Left lung (tissue), 14 donors: ENCODE measurements at places on chromosomes 13 and 19. TPM values are rescaled to one million over a fixed set of nuclear protein-coding genes. Genes with fewer than 3 reads are reported as not detected.

DNA sequence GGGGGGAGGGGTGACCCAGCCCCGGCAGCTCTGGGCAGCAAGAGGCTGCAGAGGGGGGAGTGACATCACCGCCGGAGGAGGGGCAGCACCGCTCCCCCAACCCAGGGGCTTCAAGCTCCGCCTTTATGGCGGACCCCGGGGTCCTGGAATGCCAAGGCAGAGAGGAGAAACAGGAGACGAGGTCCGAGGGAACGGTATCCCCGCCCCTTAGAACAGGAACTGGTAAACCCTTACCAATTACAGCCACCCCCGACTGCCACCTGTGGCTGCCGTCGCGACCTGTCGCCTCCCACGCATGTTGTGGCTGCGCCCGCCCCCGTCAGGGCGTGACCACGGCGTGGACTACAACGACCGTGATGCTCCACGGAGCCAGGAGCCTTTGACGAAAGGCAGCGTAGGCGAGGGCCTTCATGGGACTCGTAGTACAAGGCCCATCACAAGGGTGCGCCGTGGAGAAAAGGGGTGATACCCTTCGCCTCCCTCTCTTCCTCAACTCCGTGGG lies 4.1 kb upstream of the KCNC3 start:
- peak; percentile 90 for DNase-seq

DNA sequence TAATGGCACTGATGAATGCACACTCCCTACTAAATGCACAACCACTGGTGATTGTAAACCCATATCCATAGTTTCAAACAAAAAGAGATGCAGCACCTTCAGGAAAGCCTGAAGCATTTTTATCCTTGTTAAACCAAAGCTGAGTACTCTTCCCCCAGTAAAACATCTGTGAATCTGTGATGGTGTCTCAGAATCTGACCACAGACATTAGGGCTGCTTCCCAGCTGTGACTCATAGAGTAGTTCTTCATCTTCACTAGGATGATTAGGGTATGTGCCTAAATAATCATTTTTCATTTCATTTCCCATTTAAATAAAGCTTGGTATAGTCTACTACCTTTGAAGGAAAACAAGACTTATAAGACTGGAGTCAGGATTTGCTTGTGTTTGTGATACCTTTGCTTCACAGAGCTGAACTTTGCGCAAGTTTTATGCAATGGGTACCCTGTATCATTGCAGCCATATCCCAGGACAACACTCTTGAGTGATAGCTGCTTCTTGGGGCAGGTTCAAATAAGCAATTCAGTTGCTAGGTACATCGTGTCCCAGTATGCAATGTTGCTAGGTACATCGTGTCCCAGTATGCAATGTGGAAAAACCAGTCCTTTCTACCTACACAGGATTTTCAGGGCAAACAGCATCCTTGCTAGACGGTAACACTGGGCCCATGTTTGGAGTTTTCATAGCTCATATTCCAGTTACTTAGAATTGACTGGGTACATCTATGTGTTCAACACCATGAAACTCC lies 277.1 kb downstream of the IRS2 start:
- DNase-seq: no peak

- DNase-seq: no peak
Observed at GRCh38 chr19:48121909-48122371, 11.3 kb upstream of the PLA2G4C start.

GRCh38 chr13:75410207-75410606 lies 71.8 kb downstream of the TBC1D4 start:
- no peak for DNase-seq

IZUMO4 gene
- polyA plus RNA-seq: 5.4 TPM

- DNase-seq: no peak
Observed at GRCh38 chr19:45087531-45087930, 5.4 kb upstream of the PPP1R37 start.

SYNGR4 gene
- 0.14 TPM for polyA plus RNA-seq

LENG9 gene
- 4.7 TPM for polyA plus RNA-seq

DNA sequence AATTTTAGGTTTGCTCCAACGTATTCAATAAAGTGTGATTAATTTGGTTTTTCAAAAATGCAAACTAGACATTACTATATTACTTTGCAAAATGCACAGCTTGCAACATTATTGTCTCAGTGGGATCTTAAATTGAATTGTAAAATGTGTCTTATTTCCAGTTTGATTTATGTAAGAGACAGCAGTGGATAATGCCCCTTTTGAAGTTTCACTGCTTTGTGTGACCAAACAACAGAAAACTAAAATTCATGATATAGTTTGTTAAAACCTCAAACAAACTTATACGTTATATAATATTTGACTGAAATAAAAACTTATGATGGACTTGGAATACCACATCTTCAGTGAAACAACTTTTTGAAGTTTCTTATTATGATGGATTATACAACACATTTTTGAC lies 279.8 kb downstream of the DACH1 start:
- no peak for DNase-seq
